ENCODE measurements at places on chromosomes 4 and X. TPM values are rescaled to one million over a fixed set of nuclear protein-coding genes. Genes with fewer than 3 reads are reported as not detected.
A peak's percentile ranks its signal among the peaks of the same experiment; 100 is the strongest.

DNA sequence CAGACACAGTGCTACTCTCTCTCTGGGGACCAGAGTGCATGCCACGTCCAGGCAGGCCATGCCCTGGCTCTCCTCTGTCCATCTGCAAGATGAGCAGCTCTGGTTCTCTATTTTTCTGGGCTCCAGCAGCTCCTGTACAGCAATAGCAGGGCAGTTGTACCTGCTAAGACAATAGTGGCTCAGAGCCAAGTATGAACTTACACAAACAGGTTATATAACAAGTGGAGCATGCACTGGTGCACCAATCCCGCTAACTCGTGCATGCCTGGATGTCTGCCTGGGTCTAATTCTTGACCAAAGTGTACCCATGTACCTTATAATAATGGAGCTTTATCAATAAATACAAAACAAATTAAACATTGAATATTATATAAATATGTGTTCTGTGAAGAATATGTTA is 392.3 kb downstream of the CENPC start:
- no peak for DNase-seq

- no peak for DNase-seq
Observed at GRCh38 chr4:95539106-95539505, 9.7 kb downstream of the UNC5C start.

GRCh38 chrX:6810776-6811175 is 275.9 kb upstream of the VCX3A start:
- DNase-seq = no peak

GRCh38 chrX:26442340-26442739 is 226.4 kb downstream of the MAGEB5 start:
- DNase-seq = no peak

The TMEM271 gene
- not detected for total RNA-seq

GRCh38 chr4:80252427-80252826 is 14.0 kb upstream of the FGF5 start:
- no peak for DNase-seq

DNA sequence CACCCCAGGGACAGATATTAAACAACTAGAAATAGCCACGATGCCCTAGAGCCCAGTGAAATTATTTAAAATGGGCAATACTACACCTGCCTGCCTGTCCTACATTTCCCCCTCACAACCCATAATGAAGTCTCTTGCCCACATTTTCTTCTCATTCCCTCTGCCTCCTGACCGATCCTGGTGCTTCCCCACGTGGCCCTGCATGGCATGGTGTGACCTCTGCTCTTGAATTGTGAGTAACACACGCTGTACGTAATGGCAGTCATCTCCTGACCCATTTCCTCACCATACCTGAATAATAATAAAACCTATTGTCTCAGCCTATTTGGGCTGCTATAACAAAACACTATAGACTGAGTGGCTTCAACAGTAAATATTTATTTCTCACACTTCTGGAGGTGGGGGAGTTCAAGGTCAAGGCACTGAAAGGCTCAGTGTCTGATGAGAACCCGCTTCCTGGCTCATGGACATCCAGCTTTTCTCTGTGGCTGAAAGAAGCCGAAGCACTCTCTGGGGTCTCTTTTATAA is 77.0 kb upstream of the ENPP6 start:
- DNase-seq = no peak

DNA sequence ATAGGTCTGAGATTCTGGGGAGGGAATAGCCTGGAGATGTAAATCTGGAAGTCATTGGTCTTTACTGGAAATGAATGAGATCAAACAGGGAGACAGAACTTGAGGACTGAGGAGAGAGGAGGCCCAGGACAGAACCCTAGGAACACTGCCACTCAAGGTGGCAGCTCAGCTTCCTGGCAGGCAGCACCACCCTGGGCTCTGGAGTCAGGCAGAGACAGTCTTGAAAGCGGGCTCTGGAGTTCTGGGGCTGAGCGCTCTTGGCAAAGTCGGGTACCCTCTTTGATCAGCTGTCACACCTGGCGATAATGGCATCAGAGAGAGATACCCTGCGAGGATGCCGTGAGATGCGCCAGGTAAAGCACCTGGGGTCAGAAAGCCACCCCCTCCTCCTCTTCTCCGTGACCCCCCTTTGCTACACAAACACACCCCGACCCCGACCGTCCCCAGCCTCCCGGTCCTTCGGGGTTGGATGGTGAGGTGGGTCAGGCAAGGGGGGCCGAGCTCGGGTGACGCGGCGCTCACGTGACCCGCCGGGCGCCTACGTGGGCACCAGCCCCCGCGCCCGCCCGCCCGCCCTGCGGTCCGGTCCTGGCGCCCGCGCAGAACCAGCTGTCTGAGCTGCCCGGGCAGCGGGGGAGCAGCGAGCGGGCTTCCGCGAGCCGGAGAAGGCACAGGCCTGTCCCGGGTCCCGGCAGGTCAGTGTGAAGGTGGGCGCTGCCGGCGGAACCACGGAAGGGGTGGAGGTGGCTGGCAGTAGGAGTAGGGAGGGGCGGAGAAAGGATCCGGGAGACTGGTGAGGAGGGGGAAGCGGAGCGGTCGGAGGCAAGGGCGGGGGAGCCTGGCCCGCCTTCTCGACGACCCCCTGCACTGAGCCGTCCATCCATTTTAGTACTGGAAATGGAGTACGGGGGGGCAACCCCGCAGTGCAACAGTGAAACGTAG is at the start of gene TCEAL3:
TSS of gene TCEAL3 (plus strand) at position 600 of the 942 bp plus-strand sequence. CDS start 1,102 bp downstream, outside the sequence.
- peak; percentile 25 for DNase-seq

DNA sequence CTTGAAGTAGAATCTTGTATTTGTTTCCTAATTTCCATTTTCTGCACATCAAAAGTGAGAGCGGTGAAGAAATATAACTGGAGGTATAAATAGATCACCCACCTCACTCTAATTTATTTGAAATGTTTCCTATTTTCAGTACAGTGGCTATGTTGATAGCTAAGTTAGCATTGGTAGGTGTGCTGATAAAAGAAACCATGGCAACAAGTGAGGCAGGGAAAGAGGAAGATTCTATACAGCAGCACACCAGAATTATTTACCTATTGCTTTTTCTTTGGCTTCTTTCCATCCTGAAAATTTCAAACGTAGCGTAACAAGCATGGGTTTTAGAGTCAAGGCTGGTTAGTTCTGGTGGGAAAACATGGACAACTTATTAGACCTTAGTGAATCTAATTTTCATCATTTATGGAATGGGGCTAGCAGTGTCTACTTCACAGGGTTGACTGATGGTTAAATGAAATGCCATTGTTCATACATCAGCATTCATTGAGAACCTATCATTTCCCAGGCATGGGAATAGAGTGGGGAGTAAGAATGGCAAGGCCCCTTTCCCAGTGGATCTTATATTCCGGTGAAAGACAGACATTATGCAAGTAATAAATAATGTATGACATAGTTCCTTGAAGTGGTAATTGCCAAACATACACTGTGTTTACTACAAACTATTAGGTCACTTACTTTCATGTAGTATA is 30.6 kb upstream of the CTSO start:
- no peak for DNase-seq

DNA sequence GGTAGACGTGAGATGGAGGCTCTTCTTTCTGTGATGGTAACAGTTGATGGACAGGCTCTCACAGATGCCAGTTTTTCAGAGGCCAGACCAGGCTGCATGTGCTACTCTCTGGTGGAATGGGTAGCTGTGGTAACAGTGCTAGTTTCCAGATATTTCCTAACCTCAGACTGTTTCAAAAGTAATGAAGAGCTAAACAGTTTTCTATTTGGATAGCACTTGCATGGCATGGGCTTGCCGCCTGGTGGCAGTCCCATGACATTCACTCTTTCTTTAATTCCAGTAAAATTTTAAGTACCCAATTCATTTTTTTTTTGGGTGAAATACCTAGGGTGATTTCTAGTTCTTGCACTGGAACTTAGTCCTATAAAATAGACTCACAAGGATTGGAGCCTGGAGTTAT is 220.2 kb upstream of the MAD2L1 start:
- no peak for DNase-seq

DNA sequence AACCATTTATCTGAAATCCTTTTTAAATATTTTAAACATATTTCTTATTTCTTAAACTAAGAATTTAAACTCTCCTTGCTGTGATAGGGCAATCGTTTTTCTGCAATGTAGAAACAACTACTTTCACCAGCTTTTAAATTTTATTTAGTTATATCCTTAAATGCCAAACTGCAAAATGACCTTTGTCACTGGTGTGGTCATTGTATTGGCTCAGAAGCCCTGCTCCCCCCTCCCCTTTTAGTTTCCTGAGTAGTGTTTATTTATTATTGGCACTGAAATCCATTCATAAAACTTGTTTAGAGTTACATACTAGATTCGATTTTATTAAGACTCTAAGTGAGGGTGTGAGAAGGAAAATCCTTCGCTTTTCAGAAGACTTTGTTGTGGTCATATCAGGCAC is 23.0 kb downstream of the MAOA start:
- DNase-seq = no peak

The LRP2BP gene
- total RNA-seq = 0.99 TPM

The TMEM35A gene
- total RNA-seq = not detected

The PPEF1 gene
- not detected for total RNA-seq

- no peak for DNase-seq
Observed at GRCh38 chr4:61851126-61851525, 651.0 kb downstream of the ADGRL3 start.

The NPY2R gene
- not detected for total RNA-seq

DNA sequence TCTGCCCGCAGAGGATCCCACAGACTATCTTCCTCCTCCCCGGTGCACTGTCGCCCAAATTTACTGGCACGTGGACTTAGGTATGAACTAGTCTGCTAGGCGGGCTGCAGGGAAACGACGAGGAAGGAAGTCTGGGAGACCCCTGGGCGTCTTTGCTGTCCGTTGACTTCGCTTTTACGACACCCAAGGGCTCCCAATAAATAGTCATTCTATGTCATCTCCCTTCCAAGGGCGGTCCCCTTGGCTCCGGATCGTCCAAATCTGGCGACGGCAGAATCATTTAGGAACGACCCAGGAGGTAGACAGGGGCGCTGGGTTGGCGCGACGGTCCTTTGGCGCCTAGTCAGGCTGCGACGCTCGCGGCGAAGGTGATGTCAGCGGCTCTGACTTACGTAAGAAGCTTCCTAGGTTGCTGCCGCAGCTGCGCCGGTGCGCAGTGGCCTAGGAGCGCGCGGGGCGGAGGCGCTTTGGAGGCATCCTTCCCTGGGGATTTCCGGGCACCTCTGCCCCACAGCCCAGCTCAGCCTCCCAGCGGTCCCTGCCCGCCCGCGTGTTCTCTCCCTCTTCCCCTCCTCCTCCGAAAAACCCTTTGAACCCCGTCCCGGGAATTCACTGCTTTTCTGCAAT is 2.2 kb downstream of the NHS start:
- no peak for DNase-seq

The CHIC2 gene
- total RNA-seq = 38.3 TPM

The PABPC1L2B gene
- total RNA-seq = not detected

The P2RY10 gene
- total RNA-seq = 47.6 TPM

GRCh38 chr4:84661191-84661939 is 78.4 kb downstream of the CDS1 start:
- DNase-seq = no peak

- no peak for DNase-seq
Observed at GRCh38 chr4:89293299-89293698, 14.3 kb downstream of the GPRIN3 start.

The LINC00632 gene
- total RNA-seq = 9.5 TPM

- no peak for DNase-seq
Observed at GRCh38 chr4:61333490-61333889, 133.4 kb downstream of the ADGRL3 start.

DNA sequence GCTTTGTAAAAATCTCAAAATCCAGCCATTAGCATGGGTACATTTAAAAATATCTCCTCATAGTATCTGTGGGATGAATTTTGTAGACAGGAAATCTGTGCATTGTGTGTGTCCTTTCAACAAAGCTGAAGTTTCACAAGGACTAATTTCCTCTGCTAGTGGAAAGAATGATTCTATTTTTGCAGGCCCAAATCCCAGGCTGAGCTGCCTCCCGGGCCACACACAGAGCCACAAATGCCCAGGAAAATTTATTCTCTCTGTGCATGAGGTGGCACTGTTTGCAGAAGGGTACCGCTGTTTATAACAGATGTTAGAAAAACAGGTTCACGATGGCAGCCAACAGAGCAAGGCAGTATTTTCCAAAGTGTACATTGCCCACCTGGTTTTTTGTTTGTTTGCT is 11.0 kb upstream of the VCX3B start:
- DNase-seq = no peak

DNA sequence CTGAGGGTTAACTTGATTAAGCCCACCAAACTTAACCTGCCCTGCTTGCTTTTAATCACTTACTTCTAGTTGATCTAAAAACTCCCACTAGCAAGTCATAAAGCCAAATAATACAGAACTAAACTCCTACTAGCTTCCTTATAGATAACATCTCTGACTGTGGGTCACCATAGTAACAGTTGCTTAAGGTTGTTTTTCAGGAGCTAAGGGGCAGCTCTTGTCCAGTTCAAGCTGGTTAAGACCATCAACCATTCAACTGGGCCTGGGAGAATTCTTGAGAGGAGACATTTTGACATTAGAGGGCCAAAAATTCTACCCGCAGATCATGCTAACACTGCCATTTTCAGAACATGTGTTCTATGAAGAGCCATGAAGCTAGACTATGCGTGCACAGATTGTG is 67.0 kb downstream of the UCHL1 start:
- no peak for DNase-seq

DNA sequence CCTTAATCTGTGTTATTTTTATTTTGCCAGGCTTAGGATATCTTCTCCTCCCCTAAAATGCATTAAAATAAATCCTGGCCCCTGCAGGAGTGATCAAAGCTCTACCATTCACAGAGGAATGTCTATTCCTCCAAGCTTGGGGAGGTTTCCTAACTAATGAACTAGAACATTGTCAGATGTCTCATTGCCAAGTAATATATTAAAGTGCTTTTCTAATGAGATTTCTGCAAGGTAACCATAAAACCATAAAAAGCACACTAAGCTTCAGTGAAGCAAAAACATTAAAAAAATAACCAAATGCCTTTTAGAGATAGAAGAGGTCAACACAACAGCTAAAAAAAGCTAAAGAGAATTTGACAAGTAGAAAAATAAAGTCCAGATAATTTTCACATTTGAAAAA is 34.8 kb downstream of the IGFBP7 start:
- DNase-seq = no peak

DNA sequence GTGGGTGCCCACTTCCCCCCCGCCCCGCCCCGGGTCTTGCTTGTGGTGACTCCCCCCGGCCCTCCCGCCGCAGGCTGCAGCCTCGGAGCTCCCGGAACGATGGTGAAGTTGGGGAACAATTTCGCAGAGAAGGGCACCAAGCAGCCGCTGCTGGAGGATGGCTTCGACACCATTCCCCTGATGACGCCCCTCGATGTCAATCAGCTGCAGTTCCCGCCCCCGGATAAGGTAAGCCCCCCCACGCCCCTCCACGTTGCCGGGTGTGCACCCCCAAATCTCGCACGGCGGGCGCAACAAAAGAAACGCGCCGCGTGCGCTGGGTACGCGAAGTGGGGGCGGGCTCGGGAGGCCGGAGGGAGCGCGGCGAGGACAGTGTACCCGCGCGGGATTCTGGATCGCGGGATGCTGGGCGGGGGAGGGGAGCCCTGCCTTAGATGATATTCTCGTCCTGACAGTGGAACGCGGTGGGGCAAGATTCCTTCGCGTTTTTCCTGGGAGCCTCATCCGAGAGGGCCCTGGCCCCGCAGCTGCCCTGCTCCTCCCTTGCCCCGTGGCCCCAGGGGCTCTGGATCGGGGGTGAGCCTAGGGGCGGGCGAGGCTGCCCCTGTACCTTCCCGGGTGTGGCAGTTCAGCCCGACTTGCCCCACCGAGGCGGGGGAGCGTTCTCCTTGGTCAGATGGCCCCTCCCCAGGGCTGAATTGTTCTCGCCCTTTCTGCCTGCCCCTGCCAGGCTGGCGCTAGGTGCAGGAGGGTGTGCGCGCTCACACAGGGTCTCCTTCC is 819 bp downstream of the NSG1 start:
- DNase-seq = no peak

The FGB gene
- not detected for total RNA-seq

- DNase-seq = no peak
Observed at GRCh38 chr4:150425161-150425560, 156.8 kb upstream of the MAB21L2 start.

Data from naive thymus-derived CD4-positive, alpha-beta T cell (primary cell).